ENCODE measurements at places on chromosomes 5 and 9. TPM values are rescaled to one million over a fixed set of nuclear protein-coding genes. Genes with fewer than 3 reads are reported as not detected.

The NUDCD2 gene
- polyA plus RNA-seq = 4.5 TPM

The CCIN gene
- polyA plus RNA-seq = 0.20 TPM

The DRD1 gene
- polyA plus RNA-seq = 0.24 TPM

The SPATA31D4 gene
- polyA plus RNA-seq = not detected

The GCNT4 gene
- 0.32 TPM for polyA plus RNA-seq
